ENCODE measurements at places on chromosomes 5 and 9. TPM values are rescaled to one million over a fixed set of nuclear protein-coding genes. Genes with fewer than 3 reads are reported as not detected.

- no peak overlapping the region for H3K4me3 ChIP-seq
- no peaks in the 10 kb centered on the region for H3K36me3 ChIP-seq
- H3K4me1 ChIP-seq: no peaks in the 10 kb centered on the region
- no peaks in the 10 kb centered on the region for H3K27me3 ChIP-seq
- H3K27ac ChIP-seq: no peak overlapping the region
Measured at GRCh38 chr5:5752844-5753243, 330.4 kb downstream of the ICE1 start.

DNA sequence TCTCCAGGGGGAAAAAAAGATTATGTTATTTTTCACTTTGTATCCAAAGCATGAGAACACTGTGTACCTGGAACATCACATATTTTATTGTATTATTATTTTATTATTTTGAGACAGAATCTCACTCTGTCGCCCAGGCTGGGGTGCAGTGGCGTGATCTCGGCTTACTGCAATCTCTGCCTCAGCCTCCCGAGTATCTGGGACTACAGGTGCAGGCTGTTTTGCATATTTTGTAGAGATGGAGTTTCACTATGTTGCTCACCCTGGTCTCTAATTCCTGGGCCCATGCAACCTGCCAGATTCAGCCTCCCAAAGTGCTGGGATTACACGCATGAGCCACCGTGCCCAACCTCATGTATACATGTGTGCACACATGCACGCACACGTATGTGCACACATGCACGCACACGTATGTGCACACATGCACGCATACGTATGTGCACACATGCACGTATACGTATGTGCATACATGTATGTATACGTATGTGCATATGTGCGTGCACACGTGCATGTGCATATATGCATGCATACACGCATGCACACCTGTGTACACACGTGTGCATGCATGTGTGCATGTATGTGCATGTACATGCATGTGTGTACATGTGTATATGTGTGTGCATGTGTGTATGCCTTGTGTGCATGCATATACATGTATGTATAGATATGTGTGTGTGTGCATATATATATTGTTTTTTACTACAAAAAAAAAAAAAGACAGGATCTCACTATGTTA, 9.5 kb upstream of the UGCG start:
- no peak for DNase-seq
- H3K4me3 ChIP-seq: no peak overlapping the region
- no peak overlapping the region for H3K27ac ChIP-seq
- H3K36me3 ChIP-seq: no peaks in the 10 kb centered on the region
- no peaks in the 10 kb centered on the region for H3K27me3 ChIP-seq

- no peak overlapping the region for H3K27ac ChIP-seq
- H3K4me1 ChIP-seq: no peaks in the 10 kb centered on the region
- H3K4me3 ChIP-seq: no peak overlapping the region
- peaks cover 5% of the 10 kb centered on the region for H3K36me3 ChIP-seq
Measured at GRCh38 chr5:111129938-111130337, 37.8 kb downstream of the WDR36 start.

DNA sequence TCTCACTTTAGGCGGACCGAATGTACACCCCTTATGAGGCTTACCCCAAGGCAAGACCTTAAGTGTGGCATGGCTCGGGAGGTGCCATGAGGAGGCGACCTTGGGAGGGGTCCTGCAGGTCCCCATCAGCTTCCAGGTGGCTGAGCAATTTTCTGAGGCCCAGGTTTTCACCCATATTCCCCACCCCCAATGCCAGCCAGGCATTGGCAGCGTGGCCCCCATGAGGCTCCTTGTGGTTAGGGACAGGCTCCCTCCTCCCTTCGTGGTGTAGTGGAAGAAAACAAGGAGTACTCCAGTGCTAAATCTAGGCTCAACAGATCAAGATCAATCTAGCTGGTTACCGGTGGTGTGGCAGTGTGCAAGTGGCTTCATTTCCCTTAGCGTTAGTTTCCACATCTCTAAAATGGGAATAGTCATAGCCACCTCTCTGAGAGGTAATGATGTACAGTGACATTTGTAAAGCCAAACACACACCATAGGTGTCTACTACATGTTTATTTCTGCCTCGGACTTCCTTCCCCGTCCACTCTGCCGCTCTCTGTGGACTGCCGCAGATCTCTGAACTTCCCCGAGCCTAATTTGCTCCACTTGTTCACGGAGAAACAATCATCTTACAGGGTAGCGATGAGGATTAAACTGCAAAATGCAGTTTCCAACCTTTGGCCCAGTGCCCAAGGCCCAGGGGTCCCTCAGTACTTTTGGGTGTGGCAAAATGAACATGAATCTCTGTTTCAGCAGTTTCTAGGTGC, 8.4 kb downstream of the LHX2 start:
- H3K36me3 ChIP-seq: no peaks in the 10 kb centered on the region
- peaks cover 100% of the 10 kb centered on the region for H3K27me3 ChIP-seq
- peaks cover 12% of the 10 kb centered on the region for H3K4me1 ChIP-seq
- no peak for DNase-seq
- H3K27ac ChIP-seq: no peak overlapping the region

GRCh38 chr9:91261417-91261816, 100.3 kb downstream of the AUH start:
- no peak overlapping the region for H3K27ac ChIP-seq
- no peaks in the 10 kb centered on the region for H3K36me3 ChIP-seq
- H3K4me3 ChIP-seq: no peak overlapping the region
- H3K4me1 ChIP-seq: no peaks in the 10 kb centered on the region
- DNase-seq: no peak

GRCh38 chr9:11352612-11353011, 739.8 kb upstream of the PTPRD start:
- H3K4me3 ChIP-seq: no peak overlapping the region
- H3K4me1 ChIP-seq: no peaks in the 10 kb centered on the region
- no peak overlapping the region for H3K27ac ChIP-seq

GRCh38 chr5:149550594-149551226, 529 bp downstream of the CSNK1A1 start:
- H3K36me3 ChIP-seq: no peaks in the 10 kb centered on the region
- H3K27ac ChIP-seq: peak overlapping the region; percentile 98
- peak; percentile 28 for DNase-seq
- no peaks in the 10 kb centered on the region for H3K27me3 ChIP-seq
- peaks cover 14% of the 10 kb centered on the region for H3K4me1 ChIP-seq

GRCh38 chr9:86599561-86599960, 245.4 kb upstream of the TUT7 start:
- no peak for DNase-seq
- no peaks in the 10 kb centered on the region for H3K36me3 ChIP-seq
- peaks cover 16% of the 10 kb centered on the region for H3K4me1 ChIP-seq
- no peak overlapping the region for H3K27ac ChIP-seq
- no peaks in the 10 kb centered on the region for H3K27me3 ChIP-seq
- no peak overlapping the region for H3K4me3 ChIP-seq

DNA sequence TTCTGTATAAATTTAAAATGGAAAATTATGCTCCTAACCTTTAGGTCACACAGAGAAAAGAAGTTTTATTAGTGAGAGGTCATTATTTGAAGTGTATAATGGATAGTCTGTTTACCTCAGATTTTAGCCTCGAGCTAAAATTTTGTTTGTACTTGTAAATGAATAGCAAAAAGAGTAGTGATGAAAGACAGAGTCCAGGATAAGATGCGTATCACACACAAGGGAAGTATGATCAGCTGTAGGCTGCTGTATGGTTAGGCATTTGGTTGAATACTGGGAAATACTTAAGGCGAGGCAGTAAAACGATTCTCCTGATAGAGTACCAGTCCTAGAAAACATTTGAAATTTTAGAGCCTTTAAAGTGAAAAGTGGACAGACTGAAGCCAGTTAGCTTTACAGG, 92.7 kb downstream of the FBXL7 start:
- peak; percentile 16 for DNase-seq
- H3K36me3 ChIP-seq: no peaks in the 10 kb centered on the region
- no peak overlapping the region for H3K4me3 ChIP-seq
- H3K27ac ChIP-seq: peak overlapping the region; percentile 70
- H3K4me1 ChIP-seq: peaks cover 4% of the 10 kb centered on the region

OR13J1 gene
- total RNA-seq: not detected

CLTA gene
- total RNA-seq: 317 TPM

CYSRT1 gene
- total RNA-seq: 1.4 TPM
